ENCODE measurements at places on chromosomes 7 and 10.

DNA sequence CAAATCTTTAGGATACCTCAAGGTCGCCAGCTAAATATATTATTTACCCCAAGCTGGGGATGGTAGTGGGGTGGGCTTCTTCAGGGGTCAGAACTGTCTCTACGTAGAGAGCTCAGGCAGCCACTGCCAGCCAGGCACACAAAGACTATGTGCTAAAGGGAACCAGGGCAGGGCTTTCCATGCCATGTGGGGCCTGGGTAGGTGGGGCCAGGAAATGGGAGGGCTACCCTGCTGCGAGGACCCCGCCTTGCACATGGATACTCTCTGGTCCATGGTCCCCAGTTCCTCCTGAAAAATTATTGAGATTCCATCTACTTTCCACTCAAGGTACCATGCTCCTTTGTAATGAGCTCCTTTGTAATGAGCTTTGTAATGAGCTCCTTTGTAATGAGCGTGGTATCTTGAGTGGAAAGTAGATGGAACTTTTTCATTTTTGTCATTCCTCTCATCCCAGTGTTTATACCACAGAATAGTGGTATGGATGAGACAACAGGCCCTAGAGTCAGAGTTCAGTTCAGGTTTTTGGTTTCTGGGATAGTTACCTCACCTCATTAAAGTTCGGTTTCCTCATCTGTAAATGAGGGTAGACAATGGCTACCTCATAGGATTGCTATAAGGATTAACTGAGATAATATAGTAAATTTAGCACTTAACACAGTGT is 5.8 kb downstream of the SYNPO2L start:
- H3K36me3 ChIP-seq = peaks cover 4% of the 10 kb centered on the region
- peaks cover 15% of the 10 kb centered on the region for H3K27me3 ChIP-seq
- peaks cover 37% of the 10 kb centered on the region for H3K4me1 ChIP-seq
- H3K27ac ChIP-seq = no peak overlapping the region
- H3K4me3 ChIP-seq = no peak overlapping the region

- H3K36me3 ChIP-seq = no peaks in the 10 kb centered on the region
- H3K27me3 ChIP-seq = peaks cover 2% of the 10 kb centered on the region
- DNase-seq = no peak
- H3K4me1 ChIP-seq = peaks cover 10% of the 10 kb centered on the region
Measured at GRCh38 chr7:25454562-25455041, 226.3 kb upstream of the NPVF start.

DNA sequence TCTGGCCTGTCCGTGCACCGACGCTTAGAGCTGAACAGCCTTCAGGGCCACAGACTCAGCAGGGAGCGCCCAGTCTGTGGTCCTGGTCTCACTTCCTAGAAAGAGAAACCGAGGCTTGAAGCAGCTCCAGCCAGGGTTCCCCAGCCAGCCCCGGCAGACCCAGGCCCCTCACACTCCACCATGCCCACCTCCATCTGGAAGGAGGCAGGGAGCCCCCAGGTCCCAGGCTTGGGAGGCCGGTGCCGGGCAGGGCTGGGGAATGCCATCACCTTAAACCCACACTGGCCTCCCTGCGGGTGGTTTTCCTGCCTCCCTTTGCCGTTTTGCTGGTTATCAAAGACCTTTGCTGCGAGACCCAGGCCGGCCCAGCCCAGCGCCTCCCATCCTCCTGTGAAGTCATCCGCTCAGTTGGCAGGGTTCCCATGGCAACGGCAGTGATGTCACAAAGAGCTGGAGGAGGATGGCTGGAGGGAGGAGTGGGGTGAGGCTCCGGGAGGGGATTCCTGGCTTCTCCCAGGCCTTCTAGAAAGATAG is 24.0 kb downstream of the ELFN1 start:
- H3K36me3 ChIP-seq = peaks cover 16% of the 10 kb centered on the region
- no peak for DNase-seq
- H3K4me3 ChIP-seq = no peak overlapping the region
- H3K27ac ChIP-seq = no peak overlapping the region

- no peak for DNase-seq
- no peaks in the 10 kb centered on the region for H3K36me3 ChIP-seq
- H3K27me3 ChIP-seq = peaks cover 2% of the 10 kb centered on the region
- no peak overlapping the region for H3K27ac ChIP-seq
- no peak overlapping the region for H3K4me3 ChIP-seq
Measured at GRCh38 chr7:21620054-21620453, 77.2 kb downstream of the DNAH11 start.

- H3K4me1 ChIP-seq = peaks cover 7% of the 10 kb centered on the region
- H3K27me3 ChIP-seq = peaks cover 17% of the 10 kb centered on the region
- no peaks in the 10 kb centered on the region for H3K36me3 ChIP-seq
Measured at GRCh38 chr10:46544989-46545791, 11.3 kb downstream of the GPRIN2 start.

DNA sequence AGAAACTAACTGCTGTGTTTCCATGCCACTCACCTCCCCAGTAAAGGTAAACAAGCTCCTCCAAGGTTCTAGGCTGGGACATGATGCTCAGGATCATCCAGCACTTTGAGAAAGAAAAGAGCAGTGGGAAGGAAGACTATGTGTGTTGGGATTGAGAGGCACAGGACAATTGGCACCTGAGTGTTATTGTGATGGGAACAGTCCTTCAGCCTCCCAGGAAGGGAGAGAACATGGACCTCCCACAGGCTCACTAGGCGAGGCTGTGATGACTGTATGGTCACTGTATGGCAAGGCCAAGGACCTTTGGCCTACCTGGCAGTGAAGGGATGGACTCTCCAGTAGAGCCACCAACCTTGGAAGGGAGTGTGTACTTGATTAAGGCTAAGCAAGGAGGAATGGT is 123.2 kb upstream of the UNC5B start:
- no peaks in the 10 kb centered on the region for H3K27me3 ChIP-seq
- no peaks in the 10 kb centered on the region for H3K36me3 ChIP-seq
- H3K4me1 ChIP-seq = no peaks in the 10 kb centered on the region
- DNase-seq = no peak

- peaks cover 2% of the 10 kb centered on the region for H3K4me1 ChIP-seq
- peaks cover 1% of the 10 kb centered on the region for H3K27me3 ChIP-seq
- no peak for DNase-seq
- no peak overlapping the region for H3K4me3 ChIP-seq
- H3K27ac ChIP-seq = no peak overlapping the region
- no peaks in the 10 kb centered on the region for H3K36me3 ChIP-seq
Measured at GRCh38 chr7:28389504-28390395, 22.6 kb upstream of the CREB5 start.

Measured in endothelial cell (in vitro differentiated cells).